Activated CD4-positive, alpha-beta memory T cell treated with anti-CD3 and anti-CD28 coated beads for 36 hours (primary cell): ENCODE measurements at places on chromosomes 3 and 15.
A peak's percentile ranks its signal among the peaks of the same experiment; 100 is the strongest.

- DNase-seq = no peak
Observed at GRCh38 chr3:21744793-21745192, 6.2 kb downstream of the ZNF385D start.

DNA sequence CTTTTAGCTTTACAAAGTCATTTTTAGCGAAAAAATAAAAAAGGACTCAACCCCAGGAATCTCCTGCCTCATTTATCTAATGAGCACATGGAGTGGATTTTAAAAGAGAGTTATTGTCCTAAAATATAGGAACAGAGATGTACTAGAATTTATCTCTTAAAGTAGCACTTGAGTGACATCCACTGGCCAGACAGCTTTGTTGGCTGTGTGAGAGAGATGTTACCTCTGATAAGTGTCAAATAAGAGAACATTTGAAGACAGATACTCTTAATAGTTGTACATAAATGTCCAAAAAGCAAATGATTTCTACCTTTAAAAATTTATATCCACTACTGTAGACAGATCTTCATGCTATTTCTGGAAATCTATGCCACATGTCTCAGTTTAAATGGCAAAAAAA lies 12.3 kb upstream of the MFSD1 start:
- DNase-seq = no peak

DNA sequence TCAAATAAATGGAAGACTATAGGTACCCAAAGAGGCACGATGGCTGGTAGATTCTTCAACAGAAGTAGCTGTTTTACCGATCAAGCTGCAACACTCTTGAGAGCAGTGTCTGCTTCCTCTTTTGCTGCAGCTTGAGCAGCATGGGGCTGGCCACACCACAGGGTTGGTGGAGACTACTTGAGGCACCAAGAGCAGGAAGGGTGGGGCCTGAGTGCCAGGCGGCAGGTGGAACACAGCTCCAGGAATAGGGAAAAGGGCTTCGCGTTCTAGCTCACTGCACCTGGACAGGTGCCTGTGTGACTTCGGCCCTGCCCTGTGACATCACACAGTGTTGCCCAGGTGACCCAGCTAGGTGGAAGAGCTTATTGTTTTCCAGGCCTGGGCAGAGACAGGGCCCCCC lies at the start of gene CCDC33:
TSS of gene CCDC33 (plus strand) at position 365 of the 400 bp plus-strand sequence. CDS start 394 bp downstream, outside the sequence.
- no peak for DNase-seq

DNA sequence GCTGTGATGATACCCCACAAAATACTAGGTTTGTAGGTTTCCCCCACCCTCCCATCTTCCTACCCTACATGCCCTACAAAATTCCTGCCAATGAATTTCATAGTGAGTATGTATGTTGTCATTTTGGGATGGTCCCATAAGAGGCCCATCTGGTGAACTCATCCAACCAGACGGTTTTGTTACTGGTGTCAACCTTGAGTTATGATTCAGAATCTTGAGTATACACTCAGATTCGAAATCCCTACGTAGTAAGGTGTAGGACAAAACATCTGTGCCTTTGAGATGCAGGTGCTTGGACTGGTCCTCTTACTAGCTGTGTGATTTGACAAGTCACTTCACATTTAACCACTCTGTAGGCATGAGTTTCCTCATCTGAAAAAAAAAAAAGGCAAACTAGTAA lies 3.6 kb downstream of the SIAH2 start:
- DNase-seq = peak; percentile 55

DNA sequence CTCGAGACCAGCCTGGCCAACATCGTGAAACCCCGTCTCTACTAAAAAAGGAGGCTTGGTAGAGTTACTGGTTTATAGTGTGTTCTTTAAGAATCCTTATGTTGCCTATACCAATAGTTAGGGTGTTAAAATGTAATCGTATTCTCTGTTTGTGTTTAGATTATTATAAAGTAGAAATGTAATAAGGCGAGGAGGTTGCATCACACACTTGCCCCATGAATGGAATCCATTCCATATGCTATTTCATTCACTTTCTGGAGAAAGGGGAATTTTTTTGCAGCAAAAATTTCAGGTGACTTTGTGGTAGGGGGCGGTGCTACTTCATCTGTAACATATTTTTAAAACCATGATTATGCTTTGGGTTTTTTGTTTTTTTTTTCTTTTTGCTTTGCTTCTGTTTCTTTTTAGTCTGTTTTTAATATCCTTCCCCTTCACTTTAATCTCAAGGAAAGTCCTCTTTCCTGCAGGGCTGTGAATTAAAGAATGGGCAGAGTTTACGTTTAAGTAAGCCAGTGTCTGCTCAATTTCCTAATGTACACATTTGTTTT lies 33.0 kb upstream of the MUC4 start:
- no peak for DNase-seq

DNA sequence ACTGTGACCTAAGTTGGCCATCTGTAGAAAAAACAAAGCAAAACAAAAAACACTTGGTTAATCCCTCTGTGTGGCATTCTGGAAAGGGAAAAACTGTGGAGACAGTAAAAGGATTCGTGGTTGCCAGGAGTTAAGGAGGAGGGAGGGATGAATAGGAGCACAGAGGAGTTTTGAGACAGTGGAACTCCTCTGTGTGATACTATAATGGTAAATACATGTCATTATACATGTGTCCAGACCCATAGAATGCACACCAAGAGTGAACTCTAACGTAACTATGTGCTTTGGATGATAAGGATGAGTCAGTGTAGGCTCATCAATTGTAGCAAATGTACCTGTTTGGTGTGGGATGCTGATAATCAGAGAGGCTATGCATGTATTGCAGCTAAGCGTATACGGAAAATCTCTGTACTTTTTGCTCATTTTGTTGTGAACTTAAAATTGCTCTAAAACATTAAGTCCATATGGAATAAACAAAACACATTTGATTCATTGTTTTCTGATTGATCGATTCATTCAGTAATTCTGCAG lies 33.4 kb downstream of the RAP2B start:
- DNase-seq = no peak

GRCh38 chr3:125010393-125010792 lies 45.4 kb downstream of the HEG1 start:
- DNase-seq = no peak

GRCh38 chr3:123285931-123286307 lies 84.2 kb downstream of the SEC22A start:
- DNase-seq = no peak

DNA sequence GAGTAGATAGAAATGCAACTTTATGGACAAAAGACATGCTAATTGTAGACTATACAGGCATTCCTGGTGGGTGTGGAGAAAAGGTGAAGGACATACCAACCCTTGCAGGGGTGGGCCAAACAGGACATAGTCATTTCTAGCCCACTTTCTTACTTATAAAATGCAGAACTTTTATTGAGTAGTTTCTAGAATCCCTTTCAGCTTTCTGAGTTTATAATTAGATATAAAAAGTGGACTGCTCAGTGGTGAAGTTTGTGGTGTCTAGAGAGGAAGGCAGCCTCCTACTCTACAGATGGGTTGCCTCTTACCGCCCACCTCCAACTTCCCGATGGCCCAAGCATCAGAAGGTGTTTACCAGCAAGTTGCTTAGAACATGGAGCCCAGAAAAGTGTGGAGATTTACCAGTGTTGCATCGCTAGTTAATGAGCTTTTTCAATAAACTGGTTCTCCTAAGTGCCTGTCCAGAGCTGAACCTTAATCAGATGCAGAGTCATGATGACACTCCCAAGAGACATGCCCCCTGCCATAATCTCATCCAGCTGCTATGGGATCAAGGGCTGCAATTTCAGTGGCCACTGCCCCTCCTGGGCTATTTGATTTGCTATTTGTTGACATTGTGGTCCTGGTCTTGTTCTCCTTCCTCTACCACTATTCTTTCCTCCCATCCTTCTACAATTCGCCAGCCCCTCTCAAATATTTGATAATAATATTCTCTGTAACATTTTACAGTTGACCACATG lies 77.5 kb upstream of the STRIT1 start:
- no peak for DNase-seq
